Fibroblast of lung (primary cell): ENCODE measurements at places on chromosomes 11 and 22. TPM values are rescaled to one million over a fixed set of nuclear protein-coding genes. Genes with fewer than 3 reads are reported as not detected.
A peak's percentile ranks its signal among the peaks of the same experiment; 100 is the strongest.

- peak; percentile 63 for DNase-seq
- no peak overlapping the region for H3K27ac ChIP-seq
- H3K4me1 ChIP-seq = no peaks in the 10 kb centered on the region
- H3K36me3 ChIP-seq = no peaks in the 10 kb centered on the region
- H3K27me3 ChIP-seq = peaks cover 3% of the 10 kb centered on the region
- H3K4me3 ChIP-seq = no peak overlapping the region
These were observed 9.3 kb upstream of the CEP295 start for GRCh38 chr11:93652161-93652597.

GRCh38 chr11:87421422-87421821 is 383.7 kb downstream of the TMEM135 start:
- no peak overlapping the region for H3K4me3 ChIP-seq
- H3K4me1 ChIP-seq = peaks cover 7% of the 10 kb centered on the region
- H3K27ac ChIP-seq = no peak overlapping the region
- H3K36me3 ChIP-seq = no peaks in the 10 kb centered on the region
- no peaks in the 10 kb centered on the region for H3K27me3 ChIP-seq

DNA sequence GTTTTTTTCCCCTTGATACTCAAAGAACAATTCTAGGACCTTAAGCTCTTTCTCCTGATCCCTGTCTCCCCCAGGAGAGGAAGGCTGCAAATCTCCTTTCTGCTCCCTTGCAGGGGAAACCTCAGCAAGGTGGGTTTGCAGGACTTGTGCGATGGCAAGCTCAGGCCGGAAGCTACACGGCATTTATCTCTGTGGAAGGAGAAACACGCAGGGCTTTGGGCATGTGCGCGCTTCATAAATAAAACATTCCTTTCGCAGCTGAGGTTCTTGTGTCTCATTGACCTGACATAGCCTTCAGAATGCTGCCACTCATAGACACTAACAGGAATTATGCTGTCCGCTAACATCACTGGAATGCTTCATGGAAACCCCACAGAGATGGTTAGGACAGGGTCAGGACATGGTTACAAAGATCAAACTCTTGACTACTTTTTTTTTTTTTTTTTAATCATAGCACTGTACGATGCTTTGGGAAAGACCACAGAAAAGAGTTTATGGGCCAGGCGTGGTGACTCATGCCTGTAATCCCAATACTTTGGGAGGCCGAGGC is 42.6 kb downstream of the SLN start:
- no peaks in the 10 kb centered on the region for H3K4me1 ChIP-seq
- H3K36me3 ChIP-seq = no peaks in the 10 kb centered on the region
- peak; percentile 28 for DNase-seq
- no peak overlapping the region for H3K4me3 ChIP-seq

DNA sequence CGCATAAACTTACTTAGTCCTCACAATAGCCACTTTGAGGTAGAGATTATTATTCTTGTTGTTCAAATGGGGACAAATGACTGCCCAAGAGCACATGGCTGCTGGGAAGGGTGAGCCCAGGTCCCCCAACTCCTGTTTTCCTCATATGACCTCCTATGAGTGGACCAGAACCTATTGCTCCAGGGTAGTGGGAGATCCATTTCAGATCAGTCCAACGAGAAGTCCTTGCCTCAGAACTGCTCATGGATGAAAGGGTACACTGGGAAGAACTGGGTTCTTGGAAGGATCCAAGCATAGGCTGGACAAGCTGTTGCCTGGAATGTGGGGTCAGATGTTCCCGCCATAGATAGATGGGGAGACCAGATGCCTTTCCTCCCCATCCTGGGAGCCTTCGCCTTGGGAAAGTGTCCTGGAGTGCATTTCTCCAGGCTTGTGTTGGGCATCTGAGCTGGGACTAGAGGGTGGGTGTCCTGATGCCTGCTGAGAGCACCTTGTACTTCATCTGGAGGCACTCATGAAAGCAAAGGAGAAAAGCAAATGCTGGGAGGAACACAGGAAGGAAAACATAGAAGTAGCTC is 146.3 kb upstream of the B3GAT1 start:
- no peak overlapping the region for H3K27ac ChIP-seq
- no peaks in the 10 kb centered on the region for H3K27me3 ChIP-seq
- no peaks in the 10 kb centered on the region for H3K4me1 ChIP-seq
- DNase-seq = no peak
- H3K36me3 ChIP-seq = no peaks in the 10 kb centered on the region

- no peaks in the 10 kb centered on the region for H3K36me3 ChIP-seq
- H3K4me3 ChIP-seq = no peak overlapping the region
- no peak for DNase-seq
- H3K27ac ChIP-seq = no peak overlapping the region
- H3K27me3 ChIP-seq = peaks cover 11% of the 10 kb centered on the region
These were observed 88.4 kb downstream of the CDKN1C start for GRCh38 chr11:2797121-2797711.

DNA sequence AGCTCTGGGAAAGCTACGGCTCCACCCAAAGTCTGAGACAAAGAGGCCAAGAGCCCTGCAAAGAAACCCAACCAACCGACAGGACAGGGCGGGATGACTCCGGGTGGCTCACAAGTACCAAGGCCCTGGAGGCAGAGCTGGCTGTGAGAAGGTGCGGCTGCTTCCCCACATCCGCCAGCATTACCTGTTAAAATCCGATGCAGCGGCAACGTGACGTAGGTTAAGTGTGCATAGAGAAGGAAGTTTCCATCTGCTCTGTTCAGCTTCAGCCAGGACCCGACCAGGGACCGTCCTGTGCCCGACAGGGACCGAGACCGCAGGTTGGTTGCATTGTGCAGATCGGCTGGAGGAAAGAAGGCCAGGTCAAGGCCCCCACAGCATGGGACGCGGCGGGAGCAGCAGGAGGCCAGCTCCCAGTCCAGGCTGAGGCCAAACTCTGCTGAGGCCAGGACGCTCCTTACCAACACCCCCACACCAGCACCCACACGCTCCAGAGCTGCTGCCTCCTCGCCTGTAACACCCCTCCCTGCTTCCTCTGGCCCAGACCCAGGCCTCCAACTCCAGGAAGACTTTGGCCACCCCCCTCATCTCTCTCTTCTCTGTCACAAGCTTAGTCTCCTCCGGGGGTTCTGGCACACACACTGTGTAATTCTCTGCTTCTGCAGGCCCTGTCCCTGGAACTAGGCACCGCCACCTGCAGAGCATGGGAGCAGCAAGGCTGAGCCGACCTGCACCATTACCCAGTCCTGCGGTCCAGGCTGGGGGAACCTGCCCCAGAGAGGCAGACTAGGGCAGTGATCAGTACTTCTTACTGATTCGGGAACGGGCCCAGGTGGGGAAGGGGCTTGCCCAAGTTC is 34.1 kb downstream of the NUP50 start:
- H3K4me3 ChIP-seq = no peak overlapping the region
- no peak for DNase-seq
- H3K27me3 ChIP-seq = no peaks in the 10 kb centered on the region
- H3K27ac ChIP-seq = no peak overlapping the region

DNA sequence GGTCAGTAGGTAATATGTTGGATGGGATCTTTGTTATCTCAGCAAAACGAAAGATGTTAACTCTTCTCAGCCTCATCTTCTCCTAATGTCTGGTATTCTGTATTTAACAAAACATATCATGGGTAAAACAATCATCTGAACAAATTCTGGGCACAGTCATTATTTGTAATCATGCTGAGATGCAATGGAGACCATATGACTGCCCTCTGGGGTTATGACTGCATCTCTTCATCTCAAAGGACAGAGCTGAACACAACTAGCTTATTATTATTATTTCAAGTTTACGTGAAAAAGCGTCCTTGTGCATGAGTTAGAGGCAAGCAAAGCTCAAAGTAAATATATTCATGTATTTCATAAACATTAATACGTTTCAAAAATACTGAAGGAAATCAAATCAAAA is 29.7 kb upstream of the PSMA1 start:
- no peaks in the 10 kb centered on the region for H3K4me1 ChIP-seq
- no peak overlapping the region for H3K4me3 ChIP-seq

The OR56A3 gene
- not detected in 2 replicates for total RNA-seq

The SEC14L2 gene
- 4.9 and 5.8 TPM in 2 replicates for total RNA-seq

The AIFM3 gene
- total RNA-seq = 1.3 and 2.0 TPM in 2 replicates

The OR10A6 gene
- total RNA-seq = under 0.01 TPM in 1 of 2 replicates, not detected in the other

The CHRM1 gene
- not detected in 2 replicates for total RNA-seq
